CD4-positive, alpha-beta T cell treated with Interleukin-2 at 100 ng/mL for 4 hours (primary cell): ENCODE measurements at places on chromosomes 1 and 21.

DNA sequence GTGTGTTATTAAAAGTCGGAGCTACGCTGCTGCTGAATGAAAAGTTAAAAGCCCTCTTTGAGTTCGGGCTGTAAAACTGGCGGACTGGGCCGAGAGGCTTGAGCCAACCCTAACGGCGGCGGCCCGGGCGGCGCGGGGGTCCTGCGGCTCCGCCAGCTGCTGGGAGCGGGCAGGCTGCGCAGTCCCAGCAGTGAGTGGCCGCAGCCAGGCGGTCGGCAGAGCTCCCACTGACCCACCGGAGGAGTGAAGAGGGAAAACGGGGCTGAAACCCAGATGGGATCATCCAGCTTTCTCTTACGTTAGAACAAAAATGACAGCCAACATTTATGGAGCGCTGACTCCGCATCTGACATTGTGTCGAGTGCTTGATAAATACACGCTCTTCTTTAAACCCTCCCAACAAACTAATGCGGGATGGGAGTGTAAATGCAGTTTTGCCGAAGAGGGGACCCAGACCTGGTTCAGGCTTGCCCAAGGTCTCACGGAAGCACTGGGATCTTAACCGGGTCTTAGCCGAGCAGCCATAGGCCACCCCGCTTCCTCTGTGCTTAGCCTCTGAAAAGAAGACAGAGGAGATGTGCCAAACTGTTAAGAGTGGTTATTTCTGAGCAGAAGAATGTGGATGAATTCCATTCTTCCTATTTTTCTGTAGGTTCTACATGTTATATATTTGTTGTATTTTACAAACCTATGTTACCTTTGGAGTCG, 3.5 kb downstream of the GRHL3 start:
- DNase-seq, result no peak

- DNase-seq, result no peak
Measured at GRCh38 chr1:54302951-54303843, 103.0 kb downstream of the SSBP3 start.

DNA sequence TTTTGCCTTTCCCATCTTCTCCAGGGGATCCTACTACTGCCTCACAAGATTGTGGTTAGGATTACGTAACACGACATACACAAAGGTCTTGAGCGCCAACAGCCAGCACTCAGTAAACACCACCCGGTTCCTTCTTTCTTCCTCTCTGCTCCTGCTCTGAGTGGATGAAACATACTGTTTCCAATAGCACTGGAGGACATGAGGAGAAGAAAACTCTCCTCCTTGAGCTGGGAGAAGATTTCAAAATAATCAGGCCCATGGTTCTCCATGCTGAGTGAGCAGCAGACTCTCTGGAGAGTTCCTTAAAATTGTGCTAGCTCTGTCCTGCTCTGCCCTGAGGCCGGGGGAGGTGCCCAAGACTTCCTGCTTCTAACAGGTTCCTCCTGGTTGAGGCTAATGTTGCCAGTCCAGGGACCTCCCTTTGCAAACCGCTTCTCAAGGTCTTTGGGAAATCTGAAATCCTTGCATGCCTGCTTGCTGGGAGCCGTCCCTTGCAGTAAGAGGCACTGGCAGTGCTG, 29.4 kb upstream of the MX1 start:
- DNase-seq, result no peak

DNA sequence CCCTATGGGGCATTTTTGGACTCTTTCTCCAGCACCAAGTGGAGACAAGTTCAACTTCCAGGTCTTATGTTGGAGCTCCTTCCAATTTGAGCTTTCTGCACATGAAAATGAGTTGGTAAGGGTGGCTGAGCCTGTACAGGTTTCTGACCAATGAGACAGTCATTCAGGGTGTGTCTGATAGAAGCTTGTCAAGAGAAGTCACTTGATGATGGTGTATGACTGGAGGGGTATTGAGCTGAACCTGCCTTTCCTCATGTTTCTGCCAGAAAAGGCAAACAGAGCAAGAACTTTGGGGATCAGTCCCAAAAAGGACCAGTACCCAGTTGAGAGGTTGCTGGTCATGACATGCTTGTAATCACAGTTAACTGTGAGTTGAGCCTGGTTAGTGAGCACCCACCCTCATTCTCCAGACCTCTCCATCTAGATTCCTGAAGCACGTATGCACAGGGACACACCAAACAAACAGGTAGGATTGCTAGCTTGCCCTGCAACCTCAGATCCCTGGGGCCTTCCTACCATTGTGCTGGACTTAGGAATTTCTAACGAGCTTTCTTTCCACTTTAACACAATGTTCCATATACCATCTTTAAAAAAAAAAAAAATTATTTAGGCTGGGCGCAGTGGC, 26.6 kb downstream of the FAM89A start:
- no peak for DNase-seq

DNA sequence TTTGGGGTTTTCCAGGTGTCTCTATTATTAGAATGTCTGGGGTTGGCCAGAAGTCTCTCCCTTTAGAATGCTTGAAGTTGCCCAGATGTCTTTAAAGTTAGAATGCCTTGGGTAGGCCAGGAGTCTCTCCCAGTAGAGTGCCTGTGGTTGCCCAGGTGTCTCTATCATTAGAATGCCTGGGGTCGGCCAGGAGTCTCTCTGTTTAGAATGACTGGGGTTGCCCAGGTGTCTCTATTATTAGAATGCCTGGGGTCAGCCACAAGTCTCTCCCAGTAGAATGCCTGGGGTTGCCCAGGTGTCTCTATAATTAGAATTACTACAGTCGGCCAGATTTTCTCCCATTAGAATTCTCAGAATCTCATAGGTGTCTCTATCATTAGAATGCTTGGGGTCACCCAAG, 55.2 kb downstream of the RNF187 start:
- DNase-seq, result no peak

DNA sequence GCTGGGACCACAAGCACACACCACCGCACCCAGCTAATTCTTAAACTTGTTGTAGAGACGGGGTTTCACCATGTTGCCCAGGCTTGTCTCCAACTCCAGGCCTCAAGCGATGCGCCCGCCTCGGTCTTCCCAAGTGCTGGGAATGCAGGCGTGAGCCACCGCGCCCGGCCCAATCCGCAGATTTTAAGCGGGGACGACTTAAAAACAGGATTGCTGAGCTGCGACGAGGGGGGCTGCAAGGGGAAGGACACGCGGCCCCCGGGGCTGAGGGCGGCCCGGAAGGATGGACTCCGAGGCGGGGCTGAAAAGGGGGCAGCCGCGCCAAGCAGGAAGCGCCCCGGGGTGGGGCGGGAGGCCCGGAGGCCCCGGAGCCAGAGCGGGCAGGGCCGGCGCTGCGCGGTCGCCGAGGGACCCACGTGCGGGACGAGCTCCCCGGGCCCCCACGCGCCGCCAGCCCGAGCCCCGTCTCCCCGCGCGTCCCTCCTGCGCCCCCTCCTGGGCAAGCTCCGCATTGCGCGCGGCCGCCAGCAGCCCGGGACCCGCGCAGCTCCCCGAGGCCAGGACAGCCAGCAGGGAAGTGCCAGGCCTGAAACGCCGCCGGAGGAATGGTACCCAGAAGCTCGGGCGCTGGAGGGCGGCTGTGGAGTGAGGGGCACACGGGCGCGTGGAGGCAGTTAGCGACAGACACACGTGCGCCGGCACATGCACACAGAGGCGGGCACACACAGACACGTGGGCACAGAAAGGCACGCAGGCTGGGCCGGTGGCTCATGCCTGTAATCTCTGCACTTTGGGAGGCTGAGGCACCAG, 5.5 kb upstream of the PRKCZ start:
- DNase-seq, result peak; percentile 80

DNA sequence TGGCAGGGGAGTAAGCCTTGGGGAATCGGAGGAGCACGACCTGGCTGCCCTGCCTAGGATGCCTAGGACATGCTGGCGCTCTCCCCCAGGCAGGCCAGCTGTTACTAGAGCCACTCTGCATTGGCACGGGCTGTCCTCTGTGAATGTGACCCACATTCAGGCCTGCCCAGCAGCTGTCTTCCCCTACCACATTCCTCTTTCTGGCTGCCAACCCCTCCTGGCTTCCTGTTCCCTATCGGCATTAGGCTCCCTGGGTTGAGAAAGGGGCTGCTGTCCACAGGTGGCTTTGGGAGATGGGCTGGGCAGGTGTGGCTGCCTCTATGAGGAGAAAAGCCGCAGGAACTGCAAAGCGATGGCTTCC, 2.3 kb upstream of the NFASC start:
- no peak for DNase-seq

GRCh38 chr1:220631238-220631815, 58.8 kb upstream of the C1orf115 start:
- no peak for DNase-seq

GRCh38 chr1:94025383-94026340, 95.3 kb downstream of the ABCA4 start:
- peak; percentile 17 for DNase-seq

GRCh38 chr1:228060458-228061190, 21.9 kb upstream of the ARF1 start:
- DNase-seq, result no peak

- peak; percentile 63 for DNase-seq
Measured at GRCh38 chr1:84724128-84724860, 34.0 kb upstream of the SSX2IP start.

DNA sequence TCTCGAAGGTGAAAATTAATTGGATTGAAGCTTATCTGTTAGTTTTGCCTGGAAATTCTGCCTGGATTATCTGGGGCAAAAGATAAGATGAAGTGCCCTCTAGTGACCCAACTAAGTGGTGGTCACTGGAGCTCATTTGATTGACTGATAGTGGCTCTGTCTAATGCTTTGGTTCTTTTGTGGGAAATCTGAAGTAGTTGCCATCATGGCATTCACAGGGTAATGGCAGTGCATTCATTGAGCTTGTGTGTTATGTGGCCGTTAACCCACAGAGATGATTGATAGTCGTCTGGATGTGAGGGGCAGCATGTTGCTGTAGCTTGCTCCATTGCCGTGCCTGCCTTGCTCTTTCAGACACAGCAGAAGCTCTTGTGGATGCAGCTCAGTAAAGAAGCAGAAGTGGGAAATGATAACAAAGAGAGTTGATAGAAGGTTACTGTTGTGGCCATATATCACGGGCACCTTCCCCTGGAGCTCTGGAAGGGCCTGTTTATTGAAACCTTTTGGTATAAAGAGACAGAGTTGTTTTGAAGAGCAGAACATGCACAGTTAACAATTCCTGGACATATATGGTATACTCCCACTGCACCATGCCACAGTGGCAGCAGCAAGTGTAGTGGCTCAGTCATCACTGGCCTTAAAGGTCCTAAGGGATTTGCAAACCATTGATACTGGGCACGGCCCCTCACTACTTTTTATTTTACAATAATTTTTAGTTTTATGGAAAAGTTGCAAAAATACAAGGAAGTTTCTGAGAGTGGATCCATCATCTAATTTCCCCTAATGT, 42.0 kb downstream of the CXADR start:
- no peak for DNase-seq

- no peak for DNase-seq
Measured at GRCh38 chr21:43323244-43324005, 103.5 kb downstream of the SIK1 start.

GRCh38 chr1:167748906-167749305, 27.1 kb downstream of the MPZL1 start:
- DNase-seq, result no peak

DNA sequence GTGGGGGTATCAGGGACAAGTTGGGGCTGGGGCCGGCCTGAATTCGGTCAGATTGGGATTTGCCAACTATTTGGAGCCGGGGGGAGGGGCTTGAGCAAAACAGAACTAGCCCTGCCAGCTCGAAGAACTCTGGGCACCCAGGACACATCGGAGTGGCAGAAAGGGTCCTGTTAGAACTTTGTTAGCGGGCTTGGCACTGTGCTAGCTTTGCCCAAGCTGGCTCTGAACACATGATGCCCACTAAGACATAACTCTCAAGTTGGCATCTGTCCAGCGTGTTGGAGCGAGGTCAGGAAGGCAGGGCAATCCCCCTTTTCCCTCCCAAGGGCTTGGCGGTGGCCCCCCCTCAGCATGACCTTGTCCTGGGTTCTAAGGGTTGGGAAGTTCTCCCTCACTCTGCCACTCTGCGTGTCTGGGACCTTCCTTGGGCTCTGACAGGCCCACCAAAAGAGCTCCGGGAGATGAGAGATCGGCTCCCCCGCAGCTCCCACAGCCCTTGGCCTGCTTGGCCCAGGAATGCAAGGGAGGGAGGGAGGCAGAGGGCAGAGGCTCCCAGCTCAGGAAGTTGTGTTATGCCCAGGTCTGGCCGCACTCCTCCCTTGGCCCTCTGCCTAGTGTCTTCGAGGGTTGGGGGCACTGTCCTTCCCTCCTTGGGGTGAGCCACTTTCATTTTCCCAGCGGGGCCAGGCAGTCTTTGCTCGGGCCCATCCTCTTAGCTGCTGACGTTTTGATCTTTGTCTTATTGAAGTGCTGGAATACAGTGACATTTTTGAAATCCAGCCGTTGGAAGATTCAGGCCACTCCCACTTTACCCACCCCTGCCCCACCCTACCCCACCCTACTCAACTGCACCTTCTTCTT, 1.2 kb downstream of the LMNA start:
- no peak for DNase-seq

- DNase-seq, result no peak
Measured at GRCh38 chr1:211714154-211714553, 38.7 kb upstream of the NEK2 start.

- DNase-seq, result no peak
Measured at GRCh38 chr1:194104247-194104844, 917.9 kb upstream of the B3GALT2 start.

- DNase-seq, result no peak
Measured at GRCh38 chr1:244097523-244098405, 46.7 kb downstream of the ZBTB18 start.

GRCh38 chr1:65762081-65762862, 30.4 kb upstream of the PDE4B start:
- DNase-seq, result no peak

GRCh38 chr1:3978990-3979325, 78.9 kb upstream of the C1orf174 start:
- DNase-seq, result no peak

- no peak for DNase-seq
Measured at GRCh38 chr1:82260666-82261065, 459.9 kb downstream of the ADGRL2 start.

DNA sequence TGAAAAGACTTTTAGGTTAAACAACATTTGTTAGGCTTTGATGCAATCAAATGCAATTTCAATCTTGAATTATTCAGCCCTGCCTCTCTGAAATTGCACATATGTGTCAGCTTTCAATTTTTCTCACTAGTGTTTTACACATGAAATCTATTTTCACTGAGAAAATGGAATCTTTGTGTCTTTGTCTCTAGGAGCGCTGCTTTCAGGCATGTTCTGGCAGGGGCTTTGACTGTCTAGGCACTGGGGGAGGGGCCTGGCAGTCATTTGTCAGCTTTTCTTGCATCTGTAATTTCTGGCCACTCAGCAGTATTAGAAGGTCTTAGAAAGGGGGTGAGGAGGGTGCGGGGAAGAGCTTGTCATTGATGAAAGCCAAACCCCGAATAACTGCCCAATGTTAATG, 264.4 kb downstream of the PTPRC start:
- no peak for DNase-seq

DNA sequence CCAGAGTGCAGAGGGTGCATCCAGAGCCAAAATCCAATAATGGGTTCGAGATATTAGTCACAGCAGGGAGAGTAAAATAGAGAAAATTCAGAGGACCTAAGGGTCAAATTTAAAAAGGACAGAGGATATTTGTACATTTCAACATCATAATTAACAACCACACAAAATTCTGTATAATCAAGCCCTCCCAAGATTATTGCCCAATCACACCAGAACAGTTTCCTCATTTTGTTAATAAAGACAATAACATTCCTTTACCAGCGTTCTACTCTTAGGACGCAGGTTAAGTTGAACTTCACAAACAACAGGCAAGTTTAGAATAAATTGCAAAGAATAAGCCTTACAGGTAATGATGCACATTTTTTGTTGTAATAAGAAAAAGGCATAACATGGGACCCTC, 462.8 kb downstream of the PTPRC start:
- no peak for DNase-seq
